ENCODE measurements at places on chromosomes 2 and 18.

DNA sequence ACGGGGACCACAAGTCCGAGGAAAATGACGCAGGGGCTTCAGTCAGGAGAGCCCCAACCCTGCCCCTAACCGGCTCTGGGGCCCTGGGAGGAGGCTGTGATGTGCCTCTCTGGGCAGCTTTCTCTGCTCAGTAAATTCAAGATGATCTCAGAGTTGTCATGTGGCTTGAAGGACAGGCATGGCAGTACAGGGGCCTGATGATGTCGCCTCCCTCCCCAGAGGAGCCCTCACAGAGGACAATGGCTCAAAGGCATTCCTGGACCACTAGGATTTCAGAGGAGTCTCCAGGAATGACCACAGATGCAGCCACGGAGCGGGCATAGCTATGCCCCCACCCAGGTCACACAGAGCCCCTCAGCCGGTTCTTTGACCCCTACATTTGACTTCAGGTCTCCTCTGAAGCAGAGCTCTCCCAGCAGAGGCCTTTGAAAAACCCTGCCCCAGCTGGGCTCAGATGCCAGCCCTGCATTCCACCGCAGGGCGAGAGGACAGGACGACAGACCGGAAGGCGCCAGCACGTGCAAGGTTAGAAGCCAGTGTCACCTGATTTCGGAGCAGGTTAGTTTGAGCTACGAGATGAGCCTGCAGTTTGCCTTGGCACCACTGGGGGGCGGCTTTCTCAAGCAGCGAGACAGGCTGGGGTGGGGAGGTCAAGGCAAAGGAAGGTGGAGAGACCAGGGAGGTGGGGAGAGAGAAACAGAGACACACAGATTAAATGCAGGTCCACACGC is 39.2 kb downstream of the BIN1 start:
- DNase-seq, result peak; percentile 49

GRCh38 chr2:122542646-122543045 is 787.2 kb downstream of the TSN start:
- DNase-seq, result no peak

GRCh38 chr2:161650116-161651015 is 26.1 kb downstream of the SLC4A10 start:
- DNase-seq, result no peak

DNA sequence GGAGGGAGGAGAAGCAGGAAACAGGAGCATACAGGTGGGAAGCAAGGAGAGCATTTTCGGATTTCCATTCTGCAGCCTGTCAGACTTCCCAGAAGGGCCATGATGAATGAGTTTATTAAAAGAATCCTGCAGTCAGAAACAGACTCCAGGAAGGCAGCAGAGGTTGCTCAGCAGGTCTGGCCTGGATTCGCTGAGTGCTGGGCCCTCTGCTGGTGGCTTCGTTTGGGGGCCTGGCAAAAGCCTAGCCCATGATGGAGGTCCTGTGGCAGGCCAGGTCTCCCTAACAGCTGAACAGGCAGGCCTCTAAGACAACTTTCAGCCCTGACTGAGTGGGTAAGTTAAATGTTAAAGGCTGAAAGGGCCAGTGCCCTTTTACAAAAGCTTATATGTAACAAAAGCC is 108.2 kb upstream of the CAPN13 start:
- no peak for DNase-seq

DNA sequence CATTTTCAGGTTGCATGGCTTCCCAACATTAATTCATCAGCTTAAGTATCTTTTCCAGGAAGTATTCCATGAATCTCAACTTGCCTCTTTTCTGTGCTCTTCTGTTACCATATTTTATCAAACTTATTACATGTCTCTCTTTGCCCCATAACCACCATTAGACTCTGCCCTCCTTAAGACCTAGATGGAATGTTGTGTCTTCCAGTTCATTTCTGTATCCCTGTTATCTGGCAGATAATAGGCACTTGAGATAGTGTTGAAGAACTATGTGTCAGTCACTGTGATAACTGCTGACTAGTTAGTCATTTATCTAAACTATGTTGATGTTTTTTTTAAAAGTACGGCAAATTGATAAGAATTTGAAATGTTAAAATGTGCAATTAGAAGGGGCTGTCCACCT is 41.8 kb downstream of the GLS start:
- DNase-seq, result no peak

- no peak for DNase-seq
These were observed 92.0 kb downstream of the POU3F3 start for GRCh38 chr2:104945866-104946265.

- DNase-seq, result no peak
These were observed 368.5 kb upstream of the TRIB2 start for GRCh38 chr2:12348216-12348615.

DNA sequence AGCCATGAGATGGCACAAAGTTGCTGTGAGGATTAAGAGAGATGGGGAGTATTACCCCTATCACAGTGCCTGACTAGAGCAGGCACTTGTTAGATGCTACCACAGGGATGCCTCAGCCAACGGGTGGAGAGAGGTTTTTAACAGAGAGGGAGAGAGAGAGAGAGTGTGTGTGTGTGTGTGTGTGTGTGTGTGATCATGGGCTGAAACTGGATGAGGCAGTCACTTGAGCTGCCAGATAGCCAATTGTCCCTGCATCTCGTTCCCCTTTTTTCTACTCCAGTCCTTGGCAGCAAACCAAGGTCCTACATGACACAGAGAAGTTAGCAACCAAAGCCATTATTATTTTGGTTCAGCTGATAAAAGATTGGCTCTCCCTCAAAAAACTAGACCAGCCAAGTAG is 3.0 kb downstream of the CD8A start:
- no peak for DNase-seq

DNA sequence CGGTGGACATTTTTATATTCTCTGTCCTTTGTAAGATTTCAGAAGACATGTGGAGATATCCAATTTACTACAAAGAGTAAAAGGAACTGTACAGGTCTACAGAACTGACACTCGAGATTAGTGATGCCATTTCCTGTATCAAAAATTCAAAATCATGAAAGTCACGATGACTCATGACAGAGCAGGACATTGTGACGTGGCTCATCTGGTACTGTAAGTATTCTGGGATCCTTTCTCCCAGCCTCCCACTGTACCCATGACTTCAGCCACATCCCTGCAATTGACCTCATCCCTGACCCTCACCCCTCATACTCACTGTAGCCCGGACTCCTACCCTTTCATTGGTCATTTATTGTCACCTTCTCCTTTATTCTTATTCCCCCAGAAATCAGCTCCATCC is 736.5 kb downstream of the EPHA4 start:
- no peak for DNase-seq

GRCh38 chr2:53202063-53202462 is 565.5 kb upstream of the CHAC2 start:
- DNase-seq, result no peak

GRCh38 chr2:239905884-239906654 is 119.1 kb downstream of the NDUFA10 start:
- no peak for DNase-seq

- DNase-seq, result peak; percentile 55
These were observed 60.1 kb downstream of the LIMS1 start for GRCh38 chr2:108594132-108594981.

- DNase-seq, result no peak
These were observed 304.8 kb downstream of the TRIB2 start for GRCh38 chr2:13021470-13021957.

DNA sequence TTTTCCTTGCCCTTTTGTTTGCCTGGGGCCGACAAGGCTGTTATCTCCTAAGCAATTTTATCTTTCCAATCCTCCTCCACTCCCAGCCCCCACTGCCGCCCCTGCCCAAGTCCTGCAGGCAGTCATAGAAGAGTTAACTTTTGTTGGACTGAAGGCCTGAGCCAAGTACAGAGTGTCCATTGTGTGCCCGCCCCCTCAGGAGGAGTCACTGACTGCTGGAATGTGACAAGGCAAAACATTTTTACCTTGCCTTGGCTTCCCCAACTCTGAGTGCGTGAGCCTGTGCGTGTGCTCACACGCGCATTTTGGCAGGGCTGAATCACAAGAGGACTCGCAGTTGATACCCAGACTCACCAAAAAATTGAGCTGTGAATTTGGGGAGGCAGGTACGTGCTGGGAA is 16.2 kb downstream of the SETBP1 start:
- DNase-seq, result no peak

DNA sequence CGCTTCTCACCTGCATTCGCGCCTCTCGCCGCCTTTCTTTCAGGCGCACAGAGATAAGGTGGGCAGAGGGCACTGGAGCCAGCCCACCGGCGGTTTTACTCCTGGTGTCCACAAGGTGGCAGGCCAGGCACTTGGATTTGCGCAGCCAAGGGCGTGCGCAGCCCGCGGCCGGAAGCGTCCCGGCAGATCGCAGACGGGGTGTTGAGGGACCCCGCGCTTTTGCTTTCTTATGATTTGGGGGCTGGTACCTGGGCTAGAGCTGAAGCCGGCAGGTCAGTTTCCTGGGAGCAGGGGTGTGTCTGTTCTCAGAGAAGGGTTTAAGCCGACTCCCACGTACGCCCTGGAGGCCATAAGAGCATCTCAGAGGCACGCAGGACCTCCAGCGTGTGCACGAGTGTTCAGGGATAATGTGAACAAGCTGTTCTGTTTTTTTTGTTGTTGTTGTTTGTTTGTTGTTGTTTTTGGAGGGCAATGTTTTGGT is 305.6 kb upstream of the CXCR4 start:
- DNase-seq, result peak; percentile 70

GRCh38 chr2:162591403-162592083 is 247.0 kb downstream of the KCNH7 start:
- DNase-seq, result no peak

DNA sequence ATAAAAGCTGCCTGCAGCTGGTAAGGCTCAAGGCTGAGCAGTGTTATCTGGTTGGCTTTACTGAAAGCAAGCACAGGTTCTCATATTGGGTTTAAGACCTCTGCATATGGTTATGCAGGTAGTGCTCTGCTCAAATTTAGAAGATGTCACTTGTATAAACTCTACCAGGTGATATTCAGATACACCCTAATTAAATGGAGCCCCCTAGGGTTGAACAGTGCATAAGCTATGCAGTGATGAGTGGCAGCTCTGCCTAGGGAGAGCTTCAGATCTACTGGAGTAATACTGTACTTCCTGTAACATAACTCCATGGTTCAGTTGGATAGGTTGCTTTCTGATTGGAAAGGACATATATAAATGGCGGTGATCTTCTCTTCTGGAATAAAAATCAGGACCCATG is 222.7 kb downstream of the CYRIA start:
- DNase-seq, result no peak

DNA sequence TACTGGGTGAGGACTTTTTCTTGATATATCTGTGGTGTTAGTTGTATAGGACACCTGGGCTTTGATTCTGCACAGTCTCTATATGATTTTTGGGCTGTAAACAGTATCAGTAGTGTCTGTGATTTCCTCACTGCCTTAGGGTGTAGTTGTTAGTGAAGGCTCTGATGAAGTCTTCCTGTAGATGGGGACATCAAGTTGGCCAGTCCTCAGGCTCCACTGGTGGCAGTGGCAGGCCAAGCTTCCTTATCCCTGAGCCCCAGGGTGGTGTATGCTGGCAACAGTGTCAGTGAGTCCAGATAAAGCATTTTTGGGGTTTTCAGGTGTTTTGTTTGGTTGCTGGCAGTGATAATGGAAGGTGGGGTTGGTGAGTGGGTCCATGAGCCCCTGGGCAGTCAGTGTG is 961.4 kb downstream of the DSC3 start:
- DNase-seq, result no peak

DNA sequence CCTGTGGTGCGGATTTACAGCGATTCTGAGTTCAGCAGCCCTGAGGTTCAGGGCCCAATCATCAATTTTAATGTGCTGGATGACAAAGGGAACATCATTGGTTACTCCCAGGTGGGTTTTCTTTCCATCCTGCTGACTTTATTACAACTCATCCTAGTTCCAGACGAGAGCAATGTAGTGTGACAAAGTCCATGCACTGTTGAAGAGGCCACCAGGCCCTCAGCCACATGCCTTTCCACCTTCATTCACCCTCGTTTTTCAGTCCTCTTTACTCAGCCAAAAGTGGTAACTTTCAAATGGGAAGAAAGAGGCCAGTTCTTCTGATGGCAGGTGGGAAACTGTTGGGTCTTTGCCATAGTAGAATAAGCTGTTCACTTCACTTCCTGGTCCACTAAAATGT is 17.9 kb downstream of the MOCOS start:
- no peak for DNase-seq

DNA sequence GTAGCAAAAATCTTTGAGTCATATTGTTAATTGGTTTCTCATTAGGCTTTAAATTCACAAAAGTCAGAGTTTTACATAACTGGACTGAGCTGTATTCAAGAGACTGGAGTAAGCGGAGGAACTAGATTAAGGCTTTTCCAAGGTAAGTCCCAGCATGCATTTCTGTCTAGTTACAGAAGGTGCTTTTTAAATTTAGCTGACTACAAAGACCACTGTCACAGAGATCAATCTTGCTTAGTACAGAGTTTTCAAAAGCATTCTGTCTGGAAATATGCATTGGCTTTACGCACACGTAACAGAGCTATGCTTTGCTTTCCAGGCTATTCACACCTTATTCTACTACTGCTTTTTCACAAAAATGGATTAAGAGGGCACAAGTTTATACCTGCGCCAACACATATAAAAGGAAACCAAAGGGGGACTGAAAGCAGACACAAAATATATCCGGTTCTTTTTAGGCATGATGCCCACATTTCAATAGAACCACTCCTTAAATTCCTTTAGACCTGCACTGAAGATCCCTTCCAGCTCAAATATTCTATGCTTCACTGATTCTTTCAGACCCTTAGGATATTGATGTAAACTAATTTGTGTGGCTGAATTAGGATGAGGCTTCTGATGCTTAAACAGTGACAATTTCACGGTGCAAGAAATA is 560.7 kb upstream of the CRIM1 start:
- DNase-seq, result no peak

DNA sequence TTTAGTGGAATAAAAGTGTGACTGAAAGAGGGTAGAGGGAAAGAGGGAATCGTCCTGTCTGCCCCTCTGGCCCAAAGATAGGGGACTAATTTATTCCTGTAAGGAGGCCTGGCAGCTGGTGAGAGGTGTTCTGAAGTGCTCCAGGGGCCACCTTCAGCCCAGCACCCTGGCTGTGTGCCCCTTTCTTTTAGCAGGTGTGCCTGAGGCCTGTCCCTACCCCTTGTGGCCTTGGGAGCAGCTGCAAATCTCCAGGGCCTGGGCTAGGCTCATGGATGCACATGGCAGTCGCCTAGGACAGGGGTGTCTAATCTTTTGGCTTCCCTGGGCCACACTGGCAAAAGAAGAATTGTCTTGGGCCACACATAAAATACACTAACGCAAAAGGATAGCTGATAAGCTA is 37.3 kb downstream of the FHOD3 start:
- no peak for DNase-seq

DNA sequence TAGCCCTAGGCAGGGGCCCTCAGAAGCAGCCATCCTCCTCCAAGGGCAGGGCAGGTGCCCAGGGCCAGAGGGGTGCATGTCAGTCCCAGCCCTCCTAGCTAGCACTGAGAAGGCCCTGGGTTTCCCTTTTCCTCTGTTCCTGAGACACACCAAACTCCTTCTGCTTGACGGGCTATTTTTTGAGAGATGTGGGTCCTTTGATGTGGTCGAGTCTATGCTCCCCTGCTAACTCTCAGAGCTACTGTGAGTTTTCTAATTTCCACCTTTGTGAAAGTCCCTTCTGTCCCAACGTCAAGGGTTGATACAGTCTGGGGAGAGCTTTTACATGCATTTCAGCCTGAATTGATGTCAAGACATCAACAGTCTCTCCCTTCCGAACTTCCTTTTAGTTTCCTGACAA is 51.4 kb downstream of the TRPM8 start:
- no peak for DNase-seq

- no peak for DNase-seq
These were observed 147.0 kb downstream of the PID1 start for GRCh38 chr2:229124136-229124535.
